ENCODE measurements at places on chromosomes 7 and 10.
A peak's percentile ranks its signal among the peaks of the same experiment; 100 is the strongest.

GRCh38 chr10:7410301-7410861 is 453 bp downstream of the SFMBT2 start:
- DNase-seq: peak; percentile 34

GRCh38 chr10:18226336-18226735 is 86.1 kb downstream of the CACNB2 start:
- no peak for DNase-seq

GRCh38 chr10:74754381-74754821 is 72.0 kb upstream of the KAT6B start:
- DNase-seq: no peak

DNA sequence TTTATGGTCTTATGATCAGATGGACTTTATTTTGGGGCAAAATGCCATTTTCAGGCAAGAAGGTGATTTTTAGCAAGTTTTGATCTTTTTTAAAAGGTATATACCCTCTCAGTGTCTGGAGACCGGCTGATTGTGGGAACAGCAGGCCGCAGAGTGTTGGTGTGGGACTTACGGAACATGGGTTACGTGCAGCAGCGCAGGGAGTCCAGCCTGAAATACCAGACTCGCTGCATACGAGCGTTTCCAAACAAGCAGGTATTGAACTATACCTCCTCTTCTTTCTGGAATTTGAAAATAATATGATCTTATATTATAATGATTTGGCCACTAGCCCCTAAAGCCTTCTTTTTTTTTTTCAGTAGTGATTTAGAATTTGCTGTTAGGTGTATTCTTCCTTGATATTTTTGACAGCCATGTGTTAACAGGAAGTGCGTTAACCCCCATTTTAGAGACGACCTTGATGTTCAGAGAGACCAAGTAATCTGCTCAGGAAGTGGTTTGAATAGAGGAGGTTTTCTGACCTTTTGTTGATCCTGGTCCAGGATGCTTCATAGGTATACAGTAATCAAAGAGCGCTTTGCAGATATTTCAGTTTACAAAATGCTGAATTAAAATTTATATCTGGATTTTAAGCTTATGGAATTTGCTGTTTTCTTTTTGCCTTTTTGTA is 6.2 kb downstream of the BUB3 start:
- peak; percentile 48 for DNase-seq

GRCh38 chr10:110109511-110109910 is 97.9 kb upstream of the MXI1 start:
- no peak for DNase-seq

GRCh38 chr7:25802473-25802872 is 349.5 kb upstream of the NFE2L3 start:
- peak; percentile 43 for DNase-seq

GRCh38 chr10:69715156-69715898 is 85.3 kb downstream of the FAM241B start:
- no peak for DNase-seq

GRCh38 chr7:38351601-38352000 is 78.2 kb upstream of the TARP start:
- DNase-seq: no peak

GRCh38 chr7:23235813-23236221 is 10.8 kb upstream of the GPNMB start:
- no peak for DNase-seq

DNA sequence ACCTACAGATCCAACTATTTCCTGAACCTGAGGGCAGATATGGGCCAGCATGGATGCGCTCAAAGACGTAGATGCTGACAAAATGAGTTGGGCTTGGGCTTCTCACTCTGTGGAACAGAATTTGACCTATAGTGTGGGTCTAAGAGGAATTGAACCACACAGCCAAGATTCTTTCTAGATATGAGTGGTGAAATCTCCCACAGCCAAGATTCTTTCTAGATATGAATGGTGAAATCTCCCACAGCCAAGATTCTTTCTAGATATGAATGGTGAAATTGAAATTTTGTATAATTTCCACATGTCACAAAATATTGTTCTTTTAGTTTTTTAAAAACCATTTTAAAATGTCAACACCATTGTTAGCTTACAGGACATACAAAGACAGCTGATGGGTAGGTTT is 215.4 kb upstream of the LRGUK start:
- peak; percentile 63 for DNase-seq

DNA sequence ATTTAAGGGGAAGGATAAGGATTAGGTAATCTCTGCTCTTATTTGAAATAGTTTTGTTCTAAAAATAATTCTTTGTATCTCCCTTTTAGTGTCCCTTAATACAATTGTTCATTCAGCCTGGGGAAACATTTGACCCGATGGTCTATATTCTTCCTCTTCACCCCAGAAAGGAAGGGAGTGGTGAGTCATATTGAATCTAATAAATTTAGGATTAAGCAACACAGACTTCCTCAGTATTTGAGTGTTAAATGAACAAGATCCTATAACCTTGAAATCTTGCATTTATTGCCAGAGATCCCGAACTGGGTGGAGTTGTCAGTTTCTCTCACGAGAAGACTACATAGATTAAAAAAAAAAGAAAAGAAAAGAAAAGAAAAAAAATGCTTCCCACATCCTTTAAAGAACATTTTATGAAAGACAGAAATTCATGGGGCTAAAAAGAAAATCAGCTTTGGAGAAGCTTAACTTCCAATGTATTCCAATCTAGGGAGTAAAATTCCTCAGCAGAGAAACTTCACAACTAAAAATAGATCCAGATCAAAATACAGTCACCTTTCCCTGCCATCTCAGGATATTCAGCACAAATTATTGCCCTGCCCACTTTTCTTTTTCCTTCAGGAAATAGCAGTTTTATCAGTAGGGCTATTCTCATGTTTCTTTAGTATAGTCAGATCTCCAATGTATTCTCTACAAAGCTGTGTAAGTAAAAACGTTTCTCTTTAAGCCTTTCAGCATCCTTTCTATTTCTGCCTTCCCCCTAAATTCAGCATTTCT is 82.2 kb downstream of the SEMA3D start:
- no peak for DNase-seq

- DNase-seq: no peak
Observed at GRCh38 chr10:97066877-97067555, 118.7 kb downstream of the SLIT1 start.

DNA sequence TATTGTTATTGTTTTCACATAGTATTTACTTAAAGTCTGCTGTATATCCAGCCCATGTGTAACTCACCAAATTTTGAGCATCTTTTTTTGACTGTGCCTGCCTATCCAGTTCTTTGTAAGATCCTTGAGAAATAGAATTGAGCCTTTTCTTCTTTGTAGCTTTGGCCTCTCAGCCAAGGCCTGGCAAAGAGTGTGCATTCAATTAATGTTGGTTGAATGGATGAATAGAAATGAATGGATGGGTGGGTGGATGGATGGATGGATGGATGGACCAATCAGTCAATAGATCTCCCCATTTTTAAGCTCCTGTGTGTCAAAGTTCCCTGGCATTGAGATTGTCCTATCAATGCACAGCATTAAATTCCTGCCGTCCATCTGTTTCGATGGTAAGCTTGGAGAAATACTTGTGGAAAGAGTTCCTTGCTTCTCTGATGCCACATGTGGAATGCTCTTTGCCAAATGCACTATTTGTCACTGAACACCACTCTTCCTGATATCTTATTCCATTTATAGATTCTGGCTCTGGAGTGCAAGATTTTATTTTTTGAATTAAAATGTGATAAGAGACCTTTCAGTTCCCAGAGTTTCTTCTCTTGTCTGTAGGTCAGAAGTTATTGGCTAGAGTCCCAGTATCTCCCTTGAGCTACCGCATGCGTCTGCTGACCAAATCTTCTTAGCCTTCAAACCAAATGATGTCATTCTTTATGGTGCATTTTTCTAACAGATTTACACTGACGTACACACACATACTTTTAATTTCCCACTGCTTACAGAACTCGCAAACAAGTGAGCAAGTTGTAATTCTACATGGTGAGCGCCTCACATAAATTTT is 20.7 kb upstream of the ADRB1 start:
- DNase-seq: no peak

DNA sequence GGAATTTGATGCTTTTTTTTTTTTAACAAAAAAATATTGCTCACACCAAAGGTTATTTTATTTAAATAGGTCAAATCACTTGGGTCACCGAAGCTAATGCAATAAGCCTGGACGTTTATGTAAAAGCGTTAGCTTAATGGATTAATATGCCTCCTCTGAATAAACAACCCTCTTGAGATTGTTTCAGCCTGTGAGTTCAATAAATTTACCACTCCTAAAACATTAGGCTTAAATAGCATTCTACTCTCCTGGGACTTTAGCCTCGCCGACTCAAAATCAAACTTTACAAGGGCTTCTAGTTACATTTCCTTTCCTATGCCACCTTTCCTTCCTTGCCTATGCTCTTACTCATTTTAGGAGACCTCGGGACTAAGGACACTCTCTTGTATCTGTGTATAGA is 79.3 kb downstream of the DNAJB9 start:
- DNase-seq: no peak

GRCh38 chr10:101769541-101770180 is 6.3 kb downstream of the FGF8 start:
- DNase-seq: no peak

DNA sequence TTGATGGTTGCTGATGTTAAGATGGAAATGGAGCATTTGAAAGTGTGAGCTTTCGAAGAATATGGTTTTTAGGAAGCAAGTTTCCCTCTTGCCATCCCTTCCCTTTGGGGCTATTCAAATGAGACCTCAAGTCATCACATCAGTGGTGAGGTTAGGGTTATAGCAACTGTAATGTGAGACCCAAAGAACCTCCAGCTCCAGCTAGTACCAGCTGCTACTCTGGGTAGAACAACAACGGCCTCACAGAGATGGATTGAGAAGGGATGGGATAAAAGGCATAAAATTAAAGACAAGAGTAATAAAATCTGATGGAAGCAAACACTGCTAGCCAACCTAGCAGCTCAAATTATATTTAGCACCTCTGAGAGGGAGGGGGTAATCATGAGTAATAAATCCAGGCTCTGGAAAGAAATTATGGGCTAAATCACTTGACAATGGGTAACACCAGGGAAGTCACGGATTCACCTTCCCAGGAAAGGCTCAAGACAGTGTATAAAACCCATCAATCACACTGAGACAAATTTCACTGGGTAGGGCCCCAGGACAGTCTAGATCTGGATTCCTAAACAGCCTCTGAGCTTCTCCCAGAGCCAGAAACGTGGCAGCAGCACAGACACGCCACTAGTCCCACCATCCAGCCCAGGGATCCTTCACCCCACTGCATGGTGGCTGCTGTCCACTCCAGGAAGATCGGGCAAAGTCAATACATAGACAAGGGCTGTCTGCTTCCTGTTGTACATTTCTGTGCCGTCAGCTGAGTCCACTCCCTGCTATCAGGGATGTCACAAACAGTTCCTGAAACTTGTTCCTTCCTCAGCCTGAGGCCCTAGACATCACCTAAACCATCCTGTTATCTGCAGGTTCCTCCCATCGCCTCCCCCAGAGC is 151.1 kb downstream of the GFRA1 start:
- no peak for DNase-seq

- DNase-seq: no peak
Observed at GRCh38 chr7:12402365-12402725, 1.3 kb downstream of the VWDE start.

DNA sequence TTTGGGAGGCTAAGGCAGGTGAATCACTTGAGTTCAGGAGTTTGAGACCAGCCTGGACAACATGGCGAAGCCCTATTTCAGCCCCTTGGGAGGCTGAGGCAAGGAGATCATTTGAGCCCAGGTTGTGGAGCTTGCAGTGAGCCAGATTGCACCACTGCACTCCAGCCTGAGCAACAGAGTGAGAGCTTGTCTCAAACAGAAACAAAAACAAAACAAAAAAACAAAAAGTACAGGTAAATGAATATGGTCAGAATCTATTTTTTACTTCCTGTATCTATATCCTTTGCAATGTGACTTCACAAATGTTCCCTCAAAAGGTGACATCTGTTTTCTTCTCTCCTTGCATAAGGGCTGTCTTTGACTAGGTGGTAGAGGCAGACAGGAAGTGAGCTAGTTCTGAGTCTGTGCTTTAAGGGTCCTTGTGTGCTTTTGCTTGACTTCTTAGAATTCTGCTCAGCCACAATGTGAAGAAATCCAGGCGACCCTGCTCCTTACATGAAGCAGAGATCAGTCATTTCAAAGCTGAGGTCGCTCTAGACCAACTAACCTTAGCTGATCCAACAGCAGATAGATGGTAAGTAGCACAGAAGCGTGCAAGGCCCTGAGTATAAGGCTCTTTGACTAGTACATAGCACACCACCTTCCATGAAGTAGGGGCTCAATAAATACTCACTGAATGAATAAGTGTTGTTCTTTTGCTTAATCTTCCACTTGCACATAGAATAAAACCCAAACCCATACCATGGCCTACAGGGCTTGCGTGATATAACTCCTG is 423.2 kb upstream of the PCDH15 start:
- DNase-seq: peak; percentile 1

- DNase-seq: no peak
Observed at GRCh38 chr7:81264116-81264515, 345.3 kb upstream of the SEMA3C start.

- peak; percentile 68 for DNase-seq
Observed at GRCh38 chr10:101693651-101693977, 1.4 kb downstream of the FBXW4 start.

DNA sequence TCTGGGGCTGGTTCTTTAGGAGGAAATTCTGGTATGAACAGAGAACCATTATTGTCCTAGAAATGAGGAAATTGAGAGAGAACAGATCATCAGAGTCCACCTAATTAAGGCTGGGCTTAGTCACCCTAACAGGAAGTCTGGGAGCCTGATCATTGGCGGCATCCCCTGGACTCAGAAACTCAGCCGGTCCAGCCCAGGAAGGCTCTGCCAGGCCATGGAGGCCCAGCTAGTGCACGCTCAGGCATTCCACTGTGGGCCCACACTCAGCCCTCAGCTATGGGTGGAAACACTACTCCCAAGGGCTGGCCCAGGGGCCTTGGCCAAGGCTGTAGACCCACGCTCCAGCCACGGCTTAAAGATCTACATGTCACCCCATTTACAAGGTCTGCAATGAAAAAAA is 109.2 kb downstream of the PTPN20 start:
- no peak for DNase-seq

- peak; percentile 69 for DNase-seq
Observed at GRCh38 chr7:134140889-134141867, 14.0 kb downstream of the LRGUK start.

DNA sequence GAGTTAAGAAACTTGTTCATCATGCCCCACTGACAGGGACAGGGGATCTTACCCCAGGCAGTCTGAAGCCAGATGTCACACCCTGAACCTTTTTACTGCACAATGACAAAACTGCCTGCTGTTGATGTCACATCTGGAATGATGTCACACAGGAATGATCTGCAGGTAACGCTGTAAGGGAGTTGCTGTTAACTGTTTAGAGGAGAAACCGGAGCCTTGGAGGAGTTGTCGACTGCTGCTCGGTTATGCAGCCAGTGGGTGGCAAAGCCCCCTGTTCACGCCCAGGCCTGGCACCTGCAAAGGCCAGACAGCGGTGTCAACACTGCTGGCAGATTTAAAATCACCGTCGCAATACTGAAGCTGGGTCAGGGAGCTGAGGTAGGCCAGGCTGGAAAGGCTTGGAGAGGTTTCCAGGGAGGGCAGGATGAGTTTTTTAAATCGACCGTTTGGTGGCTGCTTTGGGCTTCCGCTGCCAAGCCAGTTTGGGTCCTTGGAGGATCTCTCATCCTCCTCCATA is 10.0 kb upstream of the SLIT1 start:
- no peak for DNase-seq

Data from GM12865 (cell line).